ENCODE measurements at places on chromosomes 5 and 9.

GRCh38 chr9:98943682-98944056 lies at the start of gene COL15A1:
Gene COL15A1 (plus strand): TSS chr9:98943907. CDS start chr9:98944062, 155 bp downstream.
- DNase-seq, result no peak

GRCh38 chr9:128082151-128082550 lies 14.1 kb downstream of the SLC25A25 start:
- no peak for DNase-seq

GRCh38 chr9:134566936-134567335 lies 74.7 kb upstream of the COL5A1 start:
- peak; percentile 7 for DNase-seq

GRCh38 chr5:17666726-17667235 lies 32.5 kb downstream of the TAF11L14 start:
- no peak for DNase-seq

- DNase-seq, result no peak
Measured at GRCh38 chr5:96370976-96371375, 62.1 kb downstream of the PCSK1 start.

GRCh38 chr9:8724284-8725018 lies 924.9 kb upstream of the DMAC1 start:
- DNase-seq, result no peak

GRCh38 chr9:94783102-94783682 lies 56.7 kb downstream of the AOPEP start:
- DNase-seq, result peak; percentile 51

DNA sequence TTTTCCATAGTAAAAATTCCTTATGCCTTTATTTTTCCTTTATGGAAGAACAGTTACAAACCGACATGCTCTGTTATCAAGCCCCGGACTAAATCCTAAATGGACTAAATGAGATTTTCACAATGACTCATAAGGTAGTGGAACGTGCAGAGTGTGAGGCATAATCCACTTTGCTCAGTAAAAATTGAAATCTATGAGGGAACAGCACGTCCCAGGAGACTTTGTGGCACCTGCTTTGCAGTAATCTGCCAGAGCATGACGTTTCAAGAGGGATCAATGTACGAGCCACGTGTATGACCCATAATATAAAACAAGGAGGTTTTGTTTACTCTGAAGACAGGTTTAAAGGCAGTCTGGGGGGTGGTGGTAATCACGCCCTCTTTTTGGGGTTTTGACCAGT lies 83.8 kb upstream of the GNA14 start:
- no peak for DNase-seq

DNA sequence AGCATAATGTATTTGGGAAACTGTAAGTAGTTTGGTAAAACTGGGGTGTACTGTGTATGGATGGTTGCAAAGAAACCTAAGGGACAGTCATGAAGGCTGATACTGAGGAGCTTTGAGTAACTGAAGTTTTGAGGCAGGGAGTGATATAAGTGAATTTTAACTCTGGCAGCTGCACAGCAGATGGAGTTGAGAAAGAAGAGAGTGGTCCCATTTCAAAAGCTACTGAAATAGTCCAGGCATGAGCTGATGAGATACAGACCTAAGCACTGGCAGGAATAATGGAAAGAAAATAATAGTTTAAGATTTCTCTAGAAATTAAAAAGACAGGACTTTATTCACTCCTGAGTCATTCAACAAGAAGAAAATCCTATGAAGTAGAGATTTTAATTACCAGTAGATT lies 232.0 kb downstream of the CHSY3 start:
- DNase-seq, result no peak

GRCh38 chr5:169742771-169743296 lies 105.8 kb downstream of the DOCK2 start:
- no peak for DNase-seq

Measured in CD4-positive, alpha-beta T cell treated with Interleukin-4 for 1 hour (primary cell).